ENCODE measurements at places on chromosomes 1 and 21.
A peak's percentile ranks its signal among the peaks of the same experiment; 100 is the strongest.

DNA sequence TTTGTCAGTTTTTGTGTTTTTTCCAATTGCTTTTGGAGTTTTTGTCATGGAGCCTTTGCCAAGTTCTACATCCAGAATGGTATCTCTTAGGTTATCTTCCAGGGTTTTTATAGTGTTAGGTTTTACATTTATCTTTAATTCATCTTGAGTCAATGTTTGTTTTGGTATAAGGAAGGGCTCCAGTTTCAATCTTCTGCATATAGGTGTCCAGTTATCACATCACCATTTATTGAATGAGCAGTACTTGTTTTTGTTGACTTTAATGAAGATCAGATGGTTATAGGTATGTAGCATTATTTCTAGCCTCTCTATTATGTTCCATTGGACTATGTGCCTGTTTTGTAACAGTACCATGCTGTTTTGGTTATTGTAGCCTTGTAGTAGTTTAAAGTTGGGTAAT, 1233.1 kb downstream of the PLA2G4A start:
- DNase-seq = no peak

DNA sequence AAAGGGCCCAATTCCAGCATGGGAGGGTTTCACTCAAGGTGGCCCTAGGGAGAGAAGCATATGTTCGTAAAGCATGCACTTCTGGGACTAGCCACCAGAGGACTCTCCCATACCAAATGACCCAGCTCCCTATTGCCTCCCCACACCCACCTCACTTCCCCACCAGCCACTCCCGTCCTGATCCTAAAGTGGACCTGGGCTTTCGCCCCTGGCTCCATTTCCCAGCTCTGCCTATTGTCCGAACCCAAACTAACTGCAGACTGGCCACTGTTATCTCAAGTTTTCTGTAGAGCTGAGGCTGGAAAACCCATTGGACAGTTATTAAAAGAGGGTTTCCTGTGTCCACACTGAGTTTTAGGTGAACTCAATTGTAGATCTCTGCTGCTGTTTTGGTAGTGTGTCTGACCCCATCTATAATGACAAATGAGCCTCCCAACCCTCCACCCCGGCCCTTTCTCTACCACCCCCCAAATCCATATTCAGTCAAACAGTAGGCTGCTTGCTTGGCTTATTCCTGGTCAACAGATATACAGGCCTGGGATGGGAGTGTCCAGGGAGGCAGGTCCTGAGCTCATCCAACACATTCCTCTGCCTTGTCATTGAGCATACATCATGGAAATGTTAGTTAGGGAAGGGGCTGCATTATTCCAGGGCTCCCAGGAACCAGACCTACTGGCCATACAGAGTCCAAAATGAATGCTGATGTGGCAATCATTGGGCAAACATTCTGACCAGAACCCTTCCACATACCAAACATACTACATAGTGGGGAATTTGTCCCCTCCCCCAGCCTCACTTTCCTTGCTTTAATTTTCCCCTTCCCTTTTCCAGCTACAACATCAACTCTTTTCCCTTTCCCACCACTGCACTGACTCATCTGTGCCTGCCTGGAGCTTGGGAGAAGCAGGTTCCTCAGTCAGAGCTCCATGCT, 59.2 kb downstream of the ABCA4 start:
- no peak for DNase-seq

DNA sequence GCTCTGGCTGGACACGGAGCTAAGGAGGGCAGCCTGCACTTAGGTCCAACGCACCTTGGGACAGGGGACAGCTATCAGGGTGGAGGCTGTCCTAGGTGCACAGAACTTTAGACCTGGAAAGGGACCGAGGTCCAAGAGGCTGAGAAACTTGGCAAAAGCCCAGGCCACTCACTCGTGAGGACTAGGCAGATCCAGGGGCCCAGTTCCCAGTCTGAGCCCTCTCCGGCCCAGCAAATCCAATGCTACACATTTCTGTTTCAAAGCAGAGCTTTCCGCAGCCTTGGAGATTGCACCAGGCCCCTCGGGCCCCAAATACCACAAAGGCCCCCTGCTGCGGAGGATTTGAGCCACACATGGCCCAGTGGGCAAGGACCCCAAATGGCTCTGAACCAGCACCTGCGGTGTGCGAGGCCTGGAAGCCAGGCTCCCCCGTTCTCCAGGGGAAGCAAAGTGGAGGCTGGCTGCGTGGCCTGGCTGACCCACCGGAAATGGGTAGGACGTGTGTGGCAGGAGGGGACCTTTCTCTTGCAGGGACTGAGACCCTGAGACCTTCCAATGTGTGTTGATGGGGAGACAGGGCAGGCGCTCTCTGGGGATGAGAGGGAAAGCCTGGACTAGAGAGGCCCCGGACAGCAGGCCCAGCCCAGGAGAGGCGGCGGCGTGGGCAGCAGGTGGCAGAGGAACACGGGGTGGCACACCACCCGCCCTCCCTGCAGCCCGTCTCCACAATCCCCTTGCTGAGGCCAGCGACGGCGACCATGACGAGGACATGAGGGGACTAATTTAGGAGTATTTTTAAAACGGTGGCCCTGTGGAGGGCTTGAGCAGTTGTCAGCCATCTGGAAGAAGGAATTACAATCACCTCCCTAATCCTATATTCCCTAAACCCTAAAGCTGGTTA, 118.7 kb downstream of the CASZ1 start:
- DNase-seq = no peak

GRCh38 chr1:1574721-1575537, at the start of gene SSU72:
Gene SSU72, minus strand, starts transcription at chr1:1574863. Its CDS starts 306 bp downstream, at chr1:1574557.
- peak; percentile 90 for DNase-seq

GRCh38 chr1:155277902-155278688, 832 bp downstream of the HCN3 start:
- DNase-seq = peak; percentile 75

DNA sequence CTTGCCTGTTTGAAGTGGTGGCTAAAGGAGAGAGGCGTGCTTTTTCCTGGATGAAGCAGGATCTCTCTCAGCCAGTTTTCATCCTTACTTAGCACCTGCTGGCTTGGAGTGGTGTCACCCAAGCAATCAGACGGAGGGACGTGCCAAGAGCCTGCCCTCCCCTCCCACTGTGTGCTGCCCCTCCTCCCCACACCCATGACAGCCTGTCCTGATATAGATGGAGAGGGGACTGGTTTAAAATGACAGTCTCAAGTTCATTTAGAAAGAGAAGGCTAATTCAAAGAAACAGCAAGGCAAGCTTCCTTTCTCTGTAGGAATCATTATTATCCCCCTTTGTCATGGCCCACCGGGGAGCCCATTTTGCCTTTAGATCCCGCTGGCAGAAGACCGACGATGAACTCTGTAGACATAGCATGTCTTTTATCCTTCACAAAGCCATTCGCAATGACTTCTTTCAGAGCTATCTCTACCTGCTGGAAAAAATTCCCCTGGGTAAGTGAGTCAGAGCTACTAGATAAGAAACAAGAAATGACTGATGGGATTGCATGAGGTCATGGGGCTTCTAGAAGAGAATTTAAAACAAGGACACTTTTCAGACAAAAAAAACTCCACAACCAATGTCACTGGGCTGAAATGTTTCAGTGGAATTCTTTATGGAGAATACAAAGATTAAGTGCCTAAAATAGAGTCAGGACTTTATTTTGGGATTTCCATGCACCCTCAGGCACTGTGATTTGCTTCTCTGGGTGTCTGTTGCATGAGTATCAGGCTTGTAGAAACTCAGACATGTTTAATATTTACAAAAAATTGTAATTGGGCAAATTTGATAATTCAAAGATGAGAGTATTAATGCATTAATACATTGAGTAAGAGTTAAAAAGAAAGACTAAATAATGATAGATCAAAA, at the start of gene NTMT2:
TSS of gene NTMT2 (plus strand) at position 190 of the 907 bp plus-strand sequence. CDS start at position 339, 149 bp downstream.
- DNase-seq = no peak

DNA sequence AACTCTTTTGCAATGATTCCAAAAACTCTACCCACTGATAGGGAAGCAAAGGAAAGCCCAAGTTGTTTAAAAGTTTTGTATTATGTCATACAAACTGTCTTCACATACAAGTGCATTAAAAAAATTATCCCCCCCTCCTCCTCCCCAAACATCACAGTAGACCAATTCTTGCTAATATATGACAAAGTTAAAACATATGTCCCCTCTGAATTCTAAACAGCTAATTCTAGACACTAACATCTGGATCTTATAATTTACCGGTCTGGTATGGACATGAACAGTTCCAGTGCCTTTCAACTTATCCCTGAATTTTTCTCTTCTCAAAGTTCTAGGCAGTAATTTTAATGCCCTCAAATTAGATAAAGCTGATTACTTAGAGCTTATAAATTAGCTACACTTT, 13.4 kb downstream of the RIT1 start:
- no peak for DNase-seq

DNA sequence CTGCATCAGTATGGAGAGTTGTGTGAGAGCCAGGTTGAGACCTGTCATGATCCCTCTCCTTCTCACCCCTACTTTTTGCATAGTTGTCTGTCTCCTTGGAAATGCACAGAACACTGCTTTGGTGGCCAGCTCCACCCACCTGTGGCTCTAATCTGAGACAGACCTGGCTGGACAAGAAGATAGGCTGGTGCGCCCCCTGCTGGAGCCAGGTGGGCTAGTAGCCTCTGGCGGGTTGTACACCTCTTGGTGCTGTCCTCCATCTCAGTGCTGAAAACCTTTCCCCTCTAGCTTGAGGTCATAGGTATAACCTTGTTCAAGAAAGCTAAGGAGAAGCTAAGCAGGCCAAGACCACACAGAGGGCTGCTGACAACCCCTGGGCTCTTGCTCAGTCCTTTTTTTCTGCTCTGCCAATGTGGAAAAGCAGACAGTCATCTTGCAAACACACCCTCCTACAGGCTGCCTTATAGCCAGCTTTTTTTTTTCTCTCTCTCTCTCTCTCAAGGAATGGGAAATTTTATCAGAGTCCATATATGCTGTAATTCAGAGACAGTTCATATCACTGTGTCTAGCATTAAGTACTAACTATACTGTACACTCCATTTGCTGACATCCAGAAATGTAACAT, 58.8 kb upstream of the SPATA6 start:
- DNase-seq = no peak

- DNase-seq = no peak
Observed at GRCh38 chr1:201800246-201800645, 28.7 kb upstream of the IPO9 start.

- DNase-seq = no peak
Observed at GRCh38 chr1:7299329-7299799, 471.7 kb upstream of the VAMP3 start.

DNA sequence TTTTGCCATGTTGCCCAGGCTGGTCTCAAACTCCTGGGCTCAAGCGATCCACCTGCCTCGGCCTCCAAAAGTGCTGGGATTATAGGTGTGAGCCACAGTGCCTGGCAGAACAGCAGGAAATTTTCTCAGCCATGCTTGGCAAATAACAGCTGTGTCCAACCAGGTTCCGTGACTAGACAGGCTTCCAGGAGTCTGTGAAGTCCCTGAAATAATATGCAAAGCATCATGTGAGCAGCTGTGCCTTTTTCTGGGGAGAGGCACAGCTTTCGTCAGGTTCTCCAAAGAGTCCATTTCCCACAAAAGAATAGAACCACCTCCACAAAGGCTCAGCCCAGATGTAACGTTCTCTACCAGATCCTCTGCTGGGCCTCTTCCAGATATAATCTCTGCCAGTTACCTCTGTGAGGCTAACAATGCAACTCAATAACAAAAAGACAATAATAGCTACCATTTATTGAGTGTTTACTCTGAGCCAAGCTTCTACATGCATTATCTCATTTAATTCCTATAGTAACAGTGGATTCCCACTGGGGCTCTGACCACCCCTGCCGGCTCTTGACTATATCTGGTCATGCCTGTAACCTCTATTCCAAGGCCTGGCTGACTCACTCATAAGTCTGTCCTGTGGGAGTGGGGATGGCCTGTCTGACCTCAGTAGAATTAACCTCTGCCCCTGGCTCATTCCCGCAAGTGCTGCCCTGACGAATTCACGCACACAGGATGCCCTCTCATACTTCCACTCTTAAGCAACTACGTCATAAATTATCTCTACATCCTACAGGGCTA, 4.0 kb upstream of the NKAIN1 start:
- no peak for DNase-seq
